PC-9 (cell line): ENCODE measurements at places on chromosomes 7 and 10. TPM values are rescaled to one million over a fixed set of nuclear protein-coding genes. Genes with fewer than 3 reads are reported as not detected.
A peak's percentile ranks its signal among the peaks of the same experiment; 100 is the strongest.

DNA sequence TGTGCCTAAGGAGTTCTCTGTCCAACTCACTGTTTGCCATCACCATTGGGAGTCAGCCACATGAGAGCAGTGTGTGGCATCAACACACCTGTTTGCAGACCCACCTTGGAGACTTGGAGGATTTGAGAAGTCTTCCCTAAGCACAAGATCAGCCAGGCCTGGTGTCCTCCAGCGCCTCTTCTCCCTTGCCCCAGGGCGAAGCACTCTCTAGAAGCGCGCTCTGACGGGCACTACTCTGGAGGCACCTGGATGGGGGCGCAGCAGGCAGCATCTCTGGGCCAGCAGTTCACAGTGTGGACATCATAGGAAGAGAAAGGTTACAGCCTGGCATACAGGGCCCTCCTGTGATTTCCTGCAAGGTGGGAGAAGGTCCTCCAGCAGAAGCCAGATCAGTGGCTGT lies 289.3 kb downstream of the CELF2 start:
- DNase-seq = no peak

GRCh38 chr10:114017271-114017670 lies 26.4 kb upstream of the ADRB1 start:
- no peak for DNase-seq

GAD2 gene
- not detected in 2 replicates for total RNA-seq

DNA sequence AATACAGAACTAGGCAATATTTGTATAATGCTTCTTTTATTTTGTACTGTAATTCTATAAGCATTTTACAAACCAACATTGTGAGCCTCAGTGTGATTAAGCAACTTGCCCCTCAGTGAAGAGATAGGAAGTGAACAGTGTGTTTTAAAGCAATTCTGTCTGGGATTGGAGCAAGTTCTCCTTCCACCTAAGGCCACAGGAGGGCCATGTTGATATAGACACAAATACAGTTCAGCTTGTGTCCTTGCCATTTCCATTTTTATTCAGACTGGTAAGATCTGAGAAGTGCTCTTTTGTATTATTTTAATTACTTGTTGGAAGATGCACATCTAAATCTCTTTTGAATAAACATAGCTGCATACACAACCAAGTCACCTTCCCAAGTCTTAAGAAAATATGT lies 416.3 kb upstream of the COBL start:
- no peak for DNase-seq

SEMA3E gene
- total RNA-seq = 1.8 and 2.1 TPM in 2 replicates

DNA sequence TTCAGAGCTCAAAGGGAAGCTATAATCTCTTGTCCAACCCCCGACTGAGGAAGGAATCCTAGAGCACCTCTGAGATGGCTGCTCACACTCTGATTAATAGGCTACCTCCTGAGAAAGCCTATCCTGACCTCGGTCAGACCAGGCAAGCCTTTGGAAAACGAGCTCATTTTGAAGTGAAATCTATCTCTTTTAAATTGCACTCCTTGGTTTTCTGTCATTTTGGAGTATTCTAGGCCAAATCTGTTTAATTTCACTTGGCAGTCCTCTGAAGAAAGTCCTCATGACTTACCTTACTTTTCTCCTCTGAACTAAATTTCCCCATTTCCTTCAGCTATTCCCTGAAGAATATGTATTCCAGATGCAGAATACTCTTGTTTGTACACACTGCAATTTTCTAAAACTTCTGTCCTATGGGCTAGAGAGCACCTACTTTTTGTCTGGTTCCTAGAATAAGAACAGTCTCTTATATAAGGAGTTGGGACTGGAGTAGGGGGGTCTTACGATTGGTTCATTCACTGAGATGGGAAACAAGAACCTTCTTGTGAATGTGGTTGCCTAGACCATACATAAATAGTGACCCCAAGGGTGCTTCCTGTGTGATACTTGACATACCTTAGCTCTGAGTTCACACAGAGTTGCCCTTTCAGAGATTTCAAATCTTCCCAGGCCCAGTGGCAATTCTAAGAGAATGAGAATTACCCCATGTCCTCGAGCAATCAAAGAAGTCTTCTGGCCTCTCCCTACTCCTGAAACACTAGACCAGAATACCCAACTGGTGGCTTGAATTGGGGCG lies 31.9 kb upstream of the HPS1 start:
- no peak for DNase-seq

- DNase-seq = no peak
Measured at GRCh38 chr10:117417196-117417595, 42.0 kb upstream of the PDZD8 start.

GRCh38 chr10:5042922-5043321 lies 39.3 kb upstream of the AKR1C2 start:
- DNase-seq = no peak

DNA sequence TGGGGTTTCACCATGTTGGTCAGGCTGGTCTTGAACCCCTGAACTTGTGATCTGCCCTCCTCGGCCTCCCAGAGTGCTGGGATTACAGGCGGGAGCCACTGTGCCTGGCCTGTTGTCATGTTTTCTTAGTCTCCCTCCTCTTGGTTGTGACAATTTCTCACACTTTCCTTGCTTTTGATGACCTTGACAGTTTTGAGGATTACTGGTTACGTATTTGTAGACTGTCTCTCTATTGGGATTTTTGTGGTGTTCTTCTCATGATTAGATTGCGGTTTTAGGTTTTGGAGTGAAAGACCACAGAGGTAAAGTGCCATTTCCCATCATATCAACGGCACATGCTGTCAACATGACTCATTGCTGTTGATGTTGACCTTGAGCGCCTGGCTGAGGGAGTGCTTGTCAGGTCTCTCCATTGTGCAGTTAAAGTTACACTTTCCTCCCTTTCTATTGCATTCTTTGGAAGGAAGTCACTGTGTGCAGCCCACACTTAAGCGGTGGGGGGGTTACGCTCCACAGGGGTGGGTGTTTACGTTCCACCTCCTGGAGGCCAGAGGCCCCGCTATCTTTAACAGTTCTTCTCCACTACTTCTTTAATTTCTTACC lies 10.8 kb downstream of the NEURL1 start:
- DNase-seq = peak; percentile 68

DNA sequence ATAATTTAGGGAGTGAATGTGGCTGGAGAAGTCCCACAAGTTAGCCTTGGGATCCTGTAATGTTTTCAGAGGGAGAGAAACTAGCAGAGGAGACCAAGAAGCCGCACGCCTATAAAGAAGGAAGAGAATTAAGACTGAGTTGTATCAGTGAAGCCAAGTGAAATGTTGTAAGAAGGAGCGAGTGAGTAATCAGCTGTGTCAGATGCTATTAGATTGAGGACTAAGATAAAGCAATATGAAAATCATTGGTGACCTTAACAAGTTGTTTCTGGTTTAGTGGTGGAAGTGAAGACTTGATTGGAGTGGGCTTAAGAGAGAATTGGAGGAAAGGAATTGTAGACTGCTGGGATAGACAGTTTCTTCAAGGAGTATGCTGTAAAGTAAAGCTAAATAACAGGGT lies 8.8 kb downstream of the CCSER2 start:
- no peak for DNase-seq

PNLIPRP3 gene
- not detected in 2 replicates for total RNA-seq

CRHR2 gene
- total RNA-seq = not detected in 2 replicates

WIPF3 gene
- 0.25 and 0.26 TPM in 2 replicates for total RNA-seq

- DNase-seq = no peak
Measured at GRCh38 chr10:105718207-105718995, 1077.3 kb downstream of the SORCS3 start.

DNA sequence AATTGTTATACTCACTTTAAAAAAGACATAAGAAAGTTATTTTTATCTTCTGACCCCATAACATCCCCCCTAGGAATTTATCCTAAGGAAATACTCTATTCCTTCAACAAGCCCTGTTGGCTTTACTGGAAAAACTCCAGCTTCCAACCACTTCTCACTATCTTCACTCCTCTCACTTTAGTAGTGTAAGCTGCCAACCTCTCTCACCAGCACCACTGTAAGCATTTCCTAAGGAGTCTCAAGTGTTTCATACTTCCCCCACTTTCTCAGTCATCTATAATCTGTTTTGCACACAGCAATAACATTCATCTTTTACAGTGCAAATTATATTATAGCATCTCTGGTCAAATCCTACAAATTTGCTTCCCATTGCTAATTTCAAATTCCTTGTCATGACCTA lies 45.8 kb downstream of the GPR85 start:
- DNase-seq = no peak

DNA sequence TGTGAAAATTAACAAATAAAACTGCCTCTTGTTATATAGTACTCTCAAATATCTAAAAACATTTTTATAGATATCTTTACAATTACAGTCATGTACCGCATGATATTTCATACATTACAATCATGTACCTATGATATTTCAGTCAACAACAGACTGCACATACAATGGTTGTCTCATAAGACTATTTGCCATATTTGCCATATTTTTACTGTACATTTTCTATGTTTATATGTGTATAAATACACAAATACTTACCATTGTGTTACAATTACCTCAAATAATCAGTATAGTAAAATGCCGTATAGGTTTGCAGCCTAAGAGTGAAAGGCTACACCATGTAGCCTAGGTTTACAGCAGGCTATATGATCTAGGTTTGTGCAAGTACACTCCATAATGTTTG lies 336.0 kb upstream of the PCDH15 start:
- no peak for DNase-seq

TMEM229A gene
- total RNA-seq = not detected in 2 replicates

DNA sequence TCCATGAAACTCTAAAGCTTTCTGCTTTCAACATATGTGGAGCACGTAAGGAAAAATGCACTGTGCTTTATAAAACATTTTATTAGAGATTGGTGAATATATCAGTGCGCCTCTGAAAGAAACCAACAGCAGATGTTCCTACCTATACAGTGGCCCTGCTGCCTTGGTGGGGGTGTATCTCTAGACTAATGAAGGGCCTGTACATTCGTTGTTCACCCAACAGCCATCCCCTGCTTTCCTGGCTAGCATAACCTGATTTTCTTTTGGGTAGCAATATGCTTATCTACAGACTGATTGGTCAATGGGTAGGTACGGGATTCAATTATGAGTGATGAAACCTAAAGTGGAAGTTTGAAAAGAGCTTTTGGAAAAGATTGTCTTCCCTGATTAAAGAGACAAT lies 119.7 kb upstream of the FAM133B start:
- no peak for DNase-seq

- no peak for DNase-seq
Measured at GRCh38 chr7:494906-495305, 24.7 kb downstream of the PDGFA start.

SPDYE5 gene
- total RNA-seq = not detected in 2 replicates

MYL10 gene
- not detected in 2 replicates for total RNA-seq

GRCh38 chr10:77576444-77577032 lies 61.1 kb downstream of the KCNMA1 start:
- no peak for DNase-seq

GRCh38 chr7:36312064-36312914 lies 77.4 kb upstream of the ANLN start:
- peak; percentile 60 for DNase-seq

AQP1 gene
- total RNA-seq = 4.0 and 4.8 TPM in 2 replicates

CCL24 gene
- not detected in 2 replicates for total RNA-seq

DNA sequence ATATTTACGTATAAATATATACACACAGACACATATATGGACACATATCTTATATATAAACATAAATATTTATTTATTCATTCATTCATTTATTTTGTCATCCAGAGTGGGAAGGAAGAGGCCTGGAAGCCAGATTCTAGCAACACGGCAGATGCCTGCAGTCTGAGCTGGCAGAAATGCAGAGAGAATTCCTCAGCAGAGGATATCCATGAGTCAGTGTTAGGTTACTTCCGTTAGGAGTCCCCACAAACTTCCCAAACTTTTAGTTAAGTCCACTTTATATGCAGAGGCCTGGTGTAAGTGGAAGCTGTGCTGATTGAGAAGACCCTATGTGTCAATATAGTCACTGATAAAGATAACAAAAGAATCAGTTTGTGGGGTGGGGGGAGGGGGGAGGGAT lies 89.6 kb downstream of the PPP1R17 start:
- no peak for DNase-seq

GRCh38 chr10:102713539-102713813 lies 721 bp downstream of the ARL3 start:
- no peak for DNase-seq

- no peak for DNase-seq
Measured at GRCh38 chr7:47376991-47377616, 204.8 kb downstream of the TNS3 start.

DNA sequence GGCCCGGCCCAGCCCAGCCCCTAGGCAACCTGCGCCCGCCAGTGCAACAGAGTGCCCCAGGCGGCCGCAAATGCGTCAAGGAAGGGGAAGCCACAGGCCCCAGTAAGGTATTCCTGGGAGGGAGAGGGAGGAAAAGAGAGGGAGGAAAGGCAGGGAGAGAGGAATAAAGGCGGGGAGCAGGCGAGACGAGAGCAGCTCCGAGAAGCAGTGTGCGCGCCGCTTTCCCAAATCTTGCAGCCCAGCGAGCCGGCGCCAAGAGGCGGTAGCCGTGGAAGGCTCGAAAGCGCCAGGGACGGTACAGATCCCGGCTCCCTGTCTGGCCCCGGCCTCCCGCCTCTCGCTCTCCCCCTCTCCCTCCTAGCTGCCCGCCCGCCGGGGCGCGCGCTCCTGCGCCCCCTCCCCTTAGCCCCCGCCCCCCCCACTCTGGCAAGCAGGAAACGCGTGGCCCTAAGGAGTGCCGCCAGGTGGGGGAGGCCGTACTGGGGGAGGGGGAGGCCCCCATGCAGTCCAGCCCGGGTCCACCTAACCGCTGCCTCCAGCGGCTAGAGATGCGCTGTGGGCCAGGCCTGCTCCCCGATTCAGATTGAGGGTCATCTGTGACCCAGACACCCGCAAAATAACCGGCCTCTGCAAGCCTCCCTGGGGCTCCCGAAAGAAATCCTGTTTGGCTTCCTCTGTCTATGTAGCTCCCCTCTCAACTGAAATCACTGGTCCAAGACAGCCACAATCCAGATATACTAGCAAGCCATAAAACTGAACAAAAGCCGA lies 4.3 kb downstream of the HOXA10 start:
- DNase-seq = peak; percentile 74

DNA sequence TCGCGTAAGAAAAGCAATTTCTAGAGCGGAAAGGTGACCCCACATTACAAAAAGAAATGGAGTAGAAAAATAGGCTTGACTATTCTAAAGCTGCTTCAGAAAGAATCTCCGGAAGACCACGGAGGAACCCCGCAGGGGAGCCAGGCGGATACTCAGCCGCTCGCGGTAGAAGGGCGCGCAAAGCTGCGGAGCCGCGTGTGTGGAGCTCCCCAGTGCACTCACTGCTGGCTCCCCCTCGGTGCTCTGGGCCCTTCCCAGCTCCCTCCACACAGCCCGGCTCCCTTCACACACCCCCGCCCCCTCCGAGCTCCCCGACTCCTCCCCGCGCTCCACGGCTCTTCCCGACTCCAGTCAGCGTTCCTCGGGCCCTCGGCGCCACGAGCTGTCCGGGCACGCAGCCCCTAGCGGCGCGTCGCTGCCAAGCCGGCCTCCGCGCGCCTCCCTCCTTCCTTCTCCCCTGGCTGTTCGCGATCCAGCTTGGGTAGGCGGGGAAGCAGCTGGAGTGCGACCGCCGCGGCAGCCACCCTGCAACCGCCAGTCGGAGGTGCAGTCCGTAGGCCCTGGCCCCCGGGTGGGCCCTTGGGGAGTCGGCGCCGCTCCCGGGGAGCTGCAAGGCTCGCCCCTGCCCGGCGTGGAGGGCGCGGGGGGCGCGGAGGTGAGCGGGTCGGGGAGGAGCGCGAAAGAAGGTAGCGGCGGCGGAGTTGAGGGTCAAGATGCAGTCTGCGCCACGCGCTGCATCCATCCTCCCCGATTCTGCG lies at the start of gene STEAP2:
Gene STEAP2, plus strand, starts transcription at position 350 of the 758 bp plus-strand sequence. CDS start 13,343 bp downstream, outside the sequence.
- peak; percentile 93 for DNase-seq

- no peak for DNase-seq
Measured at GRCh38 chr7:151140826-151141225, 26.7 kb downstream of the GBX1 start.

FANK1 gene
- total RNA-seq = 21.4 and 24.7 TPM in 2 replicates

GRCh38 chr7:8205537-8205936 lies 56.4 kb downstream of the ICA1 start:
- no peak for DNase-seq
